ENCODE measurements at places on chromosomes 3 and 15. TPM values are rescaled to one million over a fixed set of nuclear protein-coding genes. Genes with fewer than 3 reads are reported as not detected.
A peak's percentile ranks its signal among the peaks of the same experiment; 100 is the strongest.

DNA sequence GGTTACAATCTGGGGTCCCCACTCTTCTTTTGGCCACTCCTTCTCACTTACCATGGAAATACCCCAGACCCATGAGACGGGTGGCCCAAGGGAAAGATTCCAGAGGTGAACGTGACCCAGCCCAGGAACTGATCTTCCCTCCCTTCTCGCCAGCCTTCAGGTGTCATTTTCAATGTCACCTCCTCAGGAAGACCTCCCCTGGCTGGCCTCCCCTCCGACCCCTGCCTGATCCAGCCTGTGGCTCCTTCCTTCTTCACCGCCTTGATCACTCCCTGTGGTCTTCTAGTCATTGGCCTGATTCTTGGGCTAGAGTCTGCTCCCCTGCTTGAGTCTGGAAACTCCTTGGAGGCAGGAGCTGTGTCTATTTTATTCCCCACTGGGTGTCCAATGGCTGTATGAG, 146.1 kb downstream of the SMAD6 start:
- DNase-seq = no peak

DNA sequence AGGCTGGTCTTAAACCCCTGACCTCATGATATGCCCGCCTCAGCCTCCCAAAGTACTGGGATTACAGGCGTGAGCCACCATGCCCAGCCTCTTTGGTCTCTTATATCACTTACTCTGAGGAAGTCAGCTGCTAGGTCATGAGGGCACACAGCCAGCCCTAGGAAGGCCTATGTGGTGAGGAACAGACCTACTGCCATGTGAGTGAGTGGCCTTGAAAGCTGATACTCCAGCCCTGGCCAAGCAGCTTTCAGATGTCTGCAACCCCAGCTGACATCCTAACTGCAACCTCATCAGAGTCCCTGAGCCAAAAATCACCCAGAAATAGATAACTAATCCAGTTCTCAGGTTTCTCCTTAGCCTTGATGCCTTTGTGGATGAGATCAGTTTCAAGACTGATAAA, 224.3 kb downstream of the EDEM1 start:
- no peak for DNase-seq

The SLC4A7 gene
- 35.0 TPM for total RNA-seq

- peak; percentile 54 for DNase-seq
Observed at GRCh38 chr3:129829640-129830039, 63.9 kb downstream of the TMCC1 start.

- DNase-seq = no peak
Observed at GRCh38 chr3:50221051-50221410, 15.0 kb upstream of the GNAI2 start.

DNA sequence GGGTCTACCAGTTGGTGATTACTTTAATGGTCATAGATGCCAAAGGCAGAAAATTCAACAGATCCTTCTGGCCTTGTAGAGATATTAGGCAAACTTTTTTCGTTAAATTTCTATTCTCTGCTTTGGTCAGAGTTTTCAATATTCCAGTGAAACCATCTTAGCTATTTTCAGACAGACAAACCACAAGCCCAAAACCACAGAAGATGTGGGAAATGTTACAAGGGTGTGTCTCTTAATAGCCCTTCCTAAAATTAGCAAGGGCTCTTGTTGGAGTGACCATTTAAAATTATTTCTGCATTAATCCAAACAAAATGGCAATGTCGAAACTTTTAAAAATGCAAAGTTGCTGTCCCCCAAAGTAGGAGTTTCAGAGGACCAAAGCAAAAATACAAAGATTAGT, 102.8 kb downstream of the ARRDC4 start:
- no peak for DNase-seq

DNA sequence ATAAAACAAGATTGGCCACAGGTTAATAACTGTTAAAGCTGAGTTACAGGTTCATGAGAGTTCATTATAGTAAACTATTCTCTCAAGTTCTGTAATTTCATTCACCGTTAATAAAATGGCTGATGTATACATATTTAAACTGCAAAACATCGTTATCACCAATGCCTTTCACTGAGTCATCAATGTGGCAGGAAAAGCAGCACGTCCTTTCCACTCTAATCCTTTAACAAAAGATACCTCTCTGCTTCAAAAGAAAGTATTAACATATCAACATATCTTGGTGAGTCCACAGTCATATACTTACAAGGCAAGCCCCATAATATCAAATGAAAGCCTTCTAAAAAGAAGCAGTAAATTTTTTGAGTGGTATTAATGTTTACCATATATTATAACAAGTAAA, 54.5 kb downstream of the UACA start:
- DNase-seq = no peak

- DNase-seq = no peak
Observed at GRCh38 chr15:35062738-35063099, 22.4 kb downstream of the NANOGP8 start.

GRCh38 chr15:97129674-97130073, 799.2 kb downstream of the NR2F2 start:
- DNase-seq = no peak

DNA sequence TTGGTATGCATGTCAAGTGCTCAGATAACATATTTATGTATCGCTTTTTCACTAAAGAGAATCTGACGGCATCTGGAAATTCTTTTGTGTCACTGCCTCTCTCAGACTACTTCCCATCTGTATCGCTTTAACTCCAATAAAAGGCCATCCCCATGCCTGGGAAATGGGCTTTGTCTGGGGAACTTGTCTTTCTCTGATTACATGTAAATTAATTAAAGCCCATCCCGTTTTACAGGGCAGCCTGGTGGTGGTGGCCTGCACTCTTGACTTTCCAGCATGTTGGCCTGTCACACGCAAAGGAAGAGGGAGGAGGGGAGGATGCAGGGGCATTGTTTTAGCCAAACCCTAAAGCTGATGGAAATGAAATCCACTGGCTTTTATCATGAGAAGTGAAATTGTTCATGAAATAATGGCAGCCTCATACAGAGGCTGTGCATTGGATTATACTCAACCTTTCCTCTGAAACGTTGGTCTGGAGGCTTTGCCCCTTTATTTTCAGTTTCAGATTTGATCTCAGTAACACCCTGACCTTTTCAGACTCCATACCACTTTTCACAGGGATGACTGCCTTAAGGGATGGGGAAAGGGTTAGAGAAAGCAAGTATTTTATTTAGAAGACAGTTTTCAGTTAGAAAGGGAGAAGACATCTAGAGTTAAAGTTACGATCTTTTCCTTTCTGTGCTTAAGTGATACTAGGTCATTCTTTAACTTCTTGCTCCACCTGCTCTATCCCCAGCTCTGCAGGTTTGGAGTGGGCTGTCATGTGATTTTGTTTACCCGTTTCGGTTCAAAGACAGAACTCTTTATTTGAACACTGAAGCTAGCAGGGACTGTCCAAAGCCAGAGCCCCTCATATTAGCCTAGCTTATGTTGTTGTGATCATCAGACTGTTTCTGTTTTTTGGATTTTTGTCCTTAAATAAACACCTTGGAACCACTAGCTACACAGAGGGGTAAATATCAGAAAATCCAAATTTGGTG, 94.6 kb upstream of the CTDSPL start:
- peak; percentile 64 for DNase-seq

- no peak for DNase-seq
Observed at GRCh38 chr15:79124388-79124787, 33.8 kb upstream of the RASGRF1 start.

DNA sequence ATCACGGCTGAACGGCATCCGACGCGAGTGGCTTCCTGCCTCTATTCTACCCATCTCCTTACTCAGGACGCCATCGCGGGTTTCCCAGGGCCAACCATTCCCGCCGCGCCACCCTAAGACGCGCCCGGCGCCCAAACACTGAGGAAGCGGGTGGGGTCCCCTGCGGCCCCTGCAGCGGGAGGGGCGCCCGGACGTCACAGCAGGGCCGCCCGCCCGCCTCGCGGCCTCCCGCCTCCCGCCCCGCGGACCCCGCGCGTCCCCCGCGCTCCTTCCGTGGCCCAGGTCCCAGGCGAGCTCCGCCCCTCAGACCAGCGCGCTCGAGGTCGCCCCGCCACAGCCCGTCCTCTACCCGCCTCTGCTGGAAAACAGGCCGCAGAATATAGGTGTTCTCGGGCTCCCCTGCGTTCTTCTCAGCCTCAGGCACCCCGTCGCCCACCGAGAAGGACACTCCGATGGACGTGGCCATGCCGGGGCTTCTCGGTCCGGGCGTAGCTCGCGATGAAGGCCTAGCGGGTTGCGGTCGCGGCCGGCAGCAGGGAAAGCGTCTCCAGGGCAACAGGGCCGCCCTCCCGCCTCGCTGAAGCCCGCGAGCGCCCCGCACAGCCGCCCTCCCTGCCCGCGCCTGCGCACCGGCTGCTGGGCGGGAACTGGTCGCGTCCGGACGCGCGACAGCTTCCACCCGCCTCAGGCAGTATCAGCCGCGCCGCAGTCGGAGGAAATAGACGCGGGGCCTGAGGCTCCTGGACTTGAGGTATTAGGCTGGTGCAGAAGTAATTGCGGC, at the start of gene DYNLT2B:
Gene DYNLT2B, minus strand, starts transcription at position 554 of the 781 bp plus-strand sequence. Its CDS starts 88 bp downstream, at position 466.
- DNase-seq = peak; percentile 90

DNA sequence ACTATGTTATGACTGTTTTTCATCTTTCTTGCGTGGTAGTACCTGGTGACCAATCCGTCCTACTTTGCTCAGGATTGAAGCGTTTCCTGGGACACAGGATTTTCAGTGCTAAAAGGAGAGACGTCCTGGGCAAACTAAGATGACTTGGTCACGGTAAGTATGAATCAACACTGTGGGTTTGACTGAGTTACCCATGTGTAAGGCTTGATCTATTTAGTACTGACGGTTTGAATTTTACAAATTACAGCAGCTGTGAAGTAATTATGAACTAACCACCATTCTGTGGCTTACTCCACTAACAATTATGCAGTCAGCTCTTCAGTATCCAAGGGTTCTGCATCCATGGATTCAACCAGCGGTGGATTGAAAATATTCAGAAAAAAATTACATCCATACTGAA, 172.9 kb upstream of the FEZF2 start:
- DNase-seq = no peak

DNA sequence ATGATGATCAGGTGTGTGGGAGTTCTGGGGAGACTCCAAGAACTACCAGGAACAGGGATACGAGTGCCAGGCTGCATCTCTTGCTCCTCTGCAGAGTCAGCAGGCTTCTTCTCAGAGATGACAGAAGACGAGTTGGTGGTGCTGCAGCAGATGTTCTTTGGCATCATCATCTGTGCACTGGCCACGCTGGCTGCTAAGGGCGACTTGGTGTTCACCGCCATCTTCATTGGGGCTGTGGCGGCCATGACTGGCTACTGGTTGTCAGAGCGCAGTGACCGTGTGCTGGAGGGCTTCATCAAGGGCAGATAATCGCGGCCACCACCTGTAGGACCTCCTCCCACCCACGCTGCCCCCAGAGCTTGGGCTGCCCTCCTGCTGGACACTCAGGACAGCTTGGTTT, 7.9 kb downstream of the PRRT3 start:
- DNase-seq = no peak

GRCh38 chr3:13108861-13109260, 35.6 kb upstream of the IQSEC1 start:
- no peak for DNase-seq

GRCh38 chr3:12963231-12963896, 109.9 kb downstream of the IQSEC1 start:
- no peak for DNase-seq

The TNFSF10 gene
- total RNA-seq = 19.8 TPM

GRCh38 chr15:91348752-91349500, 248.9 kb downstream of the SV2B start:
- DNase-seq = no peak

GRCh38 chr15:25508369-25509002, 69.7 kb upstream of the UBE3A start:
- DNase-seq = peak; percentile 34

The ARGFX gene
- not detected for total RNA-seq

DNA sequence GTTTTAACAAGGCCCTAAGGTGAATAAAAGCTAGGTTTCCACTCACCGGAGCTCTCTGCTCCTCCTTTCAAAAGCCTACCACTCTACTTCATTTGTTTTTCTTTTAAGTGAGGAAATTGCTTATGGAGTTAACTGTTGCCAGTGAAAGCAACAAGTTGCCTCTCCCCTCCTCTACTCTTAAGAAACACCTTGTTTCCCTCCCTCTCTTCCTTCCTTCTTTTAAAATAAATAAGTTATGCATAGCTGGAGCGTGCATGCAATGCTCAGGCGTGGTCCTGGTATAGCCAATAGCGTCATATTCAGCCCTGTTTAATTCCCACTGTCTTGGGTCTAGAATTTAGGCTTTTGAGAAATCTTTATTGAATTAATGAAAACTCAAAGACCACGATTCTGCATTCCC, 101.1 kb upstream of the IGF1R start:
- DNase-seq = peak; percentile 53

- no peak for DNase-seq
Observed at GRCh38 chr15:91783008-91783407, 70.5 kb upstream of the SLCO3A1 start.

DNA sequence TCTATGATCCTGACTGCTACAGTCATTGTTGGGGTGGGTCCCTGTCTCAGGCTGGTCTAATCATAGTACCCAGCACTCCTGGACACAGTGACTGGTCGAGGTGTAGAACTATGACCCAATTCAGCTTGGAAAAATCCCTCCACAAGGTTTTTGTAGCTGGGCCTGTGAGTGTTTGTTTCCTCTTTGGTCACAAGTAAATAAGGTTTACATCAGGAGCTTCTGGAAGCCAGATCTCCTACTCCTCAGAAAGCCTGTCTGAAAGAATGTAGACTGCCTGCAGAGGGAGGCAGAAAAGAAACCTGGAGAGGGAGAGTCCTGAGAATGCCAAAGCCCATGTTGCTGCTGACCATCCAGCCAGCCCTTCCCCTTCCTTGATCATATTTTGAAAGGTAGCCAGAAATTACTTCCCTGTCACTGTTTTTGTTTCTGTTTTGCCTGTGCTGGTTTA, 123.2 kb downstream of the RAP2B start:
- peak; percentile 22 for DNase-seq

- DNase-seq = no peak
Observed at GRCh38 chr3:189192725-189193124, 21.0 kb downstream of the TPRG1 start.

GRCh38 chr3:7760718-7761117, 740.9 kb upstream of the LMCD1 start:
- no peak for DNase-seq

DNA sequence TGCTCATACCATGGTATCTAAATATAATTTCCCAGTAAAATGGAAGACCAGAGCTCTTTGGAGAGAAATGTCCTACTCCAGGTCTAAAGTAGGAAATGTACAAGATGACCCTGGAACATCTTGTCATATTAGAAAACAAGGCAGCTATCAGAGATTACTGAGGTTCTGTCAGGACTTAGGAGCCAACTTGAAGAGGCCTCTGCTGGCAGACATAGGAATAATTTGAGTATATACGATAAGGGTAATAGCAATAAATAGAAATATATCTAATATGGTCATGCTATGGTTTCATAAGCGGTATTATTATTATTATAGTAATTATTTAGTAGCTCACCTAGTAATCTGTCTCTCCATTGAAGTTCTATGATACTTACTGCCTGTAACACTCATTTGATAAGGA, 224.2 kb downstream of the SOX2 start:
- DNase-seq = no peak

- DNase-seq = no peak
Observed at GRCh38 chr3:79040701-79041100, 727.1 kb downstream of the ROBO1 start.

DNA sequence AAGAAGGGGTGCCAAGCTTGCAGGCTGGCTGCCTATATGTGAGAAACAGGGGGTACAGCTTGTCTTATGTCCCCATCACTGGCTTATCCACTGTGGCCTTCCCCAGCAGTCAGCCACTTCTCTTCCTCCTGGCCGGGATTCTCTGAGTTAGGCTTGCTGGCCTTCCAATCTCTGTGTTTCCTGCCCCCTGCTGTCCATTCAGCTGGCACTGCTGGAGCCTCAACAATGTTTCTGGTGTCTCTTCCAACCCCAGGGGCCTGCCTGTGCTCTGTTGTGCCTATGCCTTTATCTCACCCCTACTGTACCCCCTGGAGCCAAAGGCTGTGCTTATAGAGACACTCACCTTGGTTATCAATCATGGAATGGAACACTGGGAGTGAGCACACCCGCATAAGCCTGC, 36.5 kb downstream of the ANAPC13 start:
- no peak for DNase-seq

Measured in skin of body (tissue), 3 donors.